GM13977 (cell line): ENCODE measurements at places on chromosomes 6 and 20.

DNA sequence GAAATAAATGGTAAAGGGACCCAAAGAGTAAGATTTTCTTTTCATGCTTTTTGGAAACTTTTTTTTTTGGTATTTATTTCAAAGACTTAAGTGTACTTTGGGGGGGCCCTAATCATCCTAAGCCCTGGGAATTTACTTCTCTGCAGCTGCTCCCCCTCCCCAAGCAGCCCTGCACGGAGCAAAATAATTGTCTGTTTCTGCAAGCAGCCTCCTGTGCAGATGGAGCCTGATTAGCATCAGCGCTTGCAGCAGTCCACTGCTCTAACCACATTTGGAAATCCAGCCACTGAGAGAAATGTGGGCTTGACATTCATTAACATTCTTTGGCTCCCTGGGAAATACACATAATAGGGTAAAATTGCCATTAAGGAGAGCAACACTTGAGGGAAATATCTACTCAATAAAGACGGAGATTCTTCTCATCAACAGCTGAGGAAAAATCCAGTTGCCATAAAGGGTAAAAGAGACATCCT lies 309.2 kb upstream of the MAP3K7 start:
- DNase-seq: no peak

GRCh38 chr20:3970016-3970415 lies 45.3 kb downstream of the RNF24 start:
- no peak for DNase-seq

DNA sequence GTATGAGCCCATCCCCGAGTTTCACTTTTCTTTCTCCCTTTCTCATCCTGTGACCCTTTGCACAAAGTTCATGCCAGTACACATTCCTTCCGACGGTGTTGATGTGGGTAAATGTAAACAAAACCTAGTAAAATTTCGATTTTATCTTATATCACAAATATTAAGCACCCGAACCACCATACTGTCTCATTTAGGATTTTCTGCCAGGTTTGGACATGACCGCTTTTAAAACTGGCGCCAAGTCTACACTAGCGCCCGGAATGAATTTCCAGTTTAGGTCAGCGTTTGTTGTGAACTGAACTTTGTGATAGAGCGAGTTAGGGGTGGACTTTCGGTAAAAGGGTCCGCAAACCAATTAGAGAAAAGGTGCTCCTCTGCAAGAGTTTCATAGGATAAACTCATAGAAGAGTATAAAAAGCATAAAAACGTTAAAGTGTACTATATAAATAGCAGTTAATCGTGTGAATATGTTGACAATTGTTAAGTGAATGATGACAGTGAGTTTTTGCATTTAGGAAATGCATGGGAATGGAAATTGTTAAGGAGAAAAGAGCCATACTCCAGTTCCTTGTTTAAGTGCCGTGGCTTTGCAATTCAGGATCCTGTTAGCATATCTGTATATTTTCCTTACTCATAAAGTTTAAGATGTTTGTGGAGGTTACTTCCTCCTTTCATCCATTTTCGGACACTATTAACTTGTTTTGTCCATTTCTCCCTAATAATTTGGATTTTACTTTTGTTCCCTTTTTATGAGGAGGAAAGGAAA lies 937 bp downstream of the AKAP7 start:
- no peak for DNase-seq

- DNase-seq: peak; percentile 59
These were observed 1.4 kb downstream of the PDE10A start for GRCh38 chr6:165661664-165662025.

DNA sequence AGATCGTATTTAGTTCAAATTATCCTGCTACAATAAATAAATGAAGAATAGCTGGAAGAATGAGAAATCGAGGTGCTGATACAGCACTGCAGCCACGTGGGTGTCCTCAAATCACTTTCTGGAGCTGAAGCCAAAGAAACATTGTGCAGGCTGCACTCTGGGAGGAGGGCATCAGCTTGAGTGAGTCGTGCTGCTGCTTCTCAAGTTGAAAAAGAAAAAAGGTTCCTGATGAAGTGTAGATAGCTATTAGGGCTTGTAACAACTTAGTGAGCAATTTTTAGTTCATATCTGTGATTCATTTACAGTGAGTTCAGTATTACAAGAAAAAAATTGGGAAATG lies 40.5 kb downstream of the DSE start:
- no peak for DNase-seq

- no peak for DNase-seq
These were observed 63.3 kb downstream of the PSMB1 start for GRCh38 chr6:170489836-170490235.

- peak; percentile 16 for DNase-seq
These were observed 195.0 kb downstream of the CD83 start for GRCh38 chr6:14312587-14312986.

DNA sequence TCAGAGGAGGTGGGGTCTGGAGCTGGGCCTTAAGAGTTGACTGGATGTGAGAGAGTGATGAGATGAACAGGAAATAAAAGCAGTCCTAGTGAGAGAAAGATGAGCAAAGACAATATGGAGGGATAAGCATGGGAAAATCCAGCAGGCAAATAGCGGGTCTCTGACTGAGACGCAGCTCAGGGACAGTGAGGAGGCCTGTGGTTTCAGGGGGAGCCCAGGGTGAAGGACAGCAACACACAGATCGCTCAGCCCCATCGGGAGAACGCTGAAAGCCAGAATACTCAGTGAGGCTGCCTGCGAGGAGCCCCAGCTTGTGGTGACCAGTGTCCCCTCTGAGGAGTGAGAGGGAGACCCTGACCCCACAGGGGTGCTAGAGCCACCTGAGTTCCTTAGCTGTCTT lies 16.8 kb upstream of the DCDC2 start:
- no peak for DNase-seq

- DNase-seq: no peak
These were observed 7.0 kb downstream of the BPIFB2 start for GRCh38 chr20:33014336-33015113.

DNA sequence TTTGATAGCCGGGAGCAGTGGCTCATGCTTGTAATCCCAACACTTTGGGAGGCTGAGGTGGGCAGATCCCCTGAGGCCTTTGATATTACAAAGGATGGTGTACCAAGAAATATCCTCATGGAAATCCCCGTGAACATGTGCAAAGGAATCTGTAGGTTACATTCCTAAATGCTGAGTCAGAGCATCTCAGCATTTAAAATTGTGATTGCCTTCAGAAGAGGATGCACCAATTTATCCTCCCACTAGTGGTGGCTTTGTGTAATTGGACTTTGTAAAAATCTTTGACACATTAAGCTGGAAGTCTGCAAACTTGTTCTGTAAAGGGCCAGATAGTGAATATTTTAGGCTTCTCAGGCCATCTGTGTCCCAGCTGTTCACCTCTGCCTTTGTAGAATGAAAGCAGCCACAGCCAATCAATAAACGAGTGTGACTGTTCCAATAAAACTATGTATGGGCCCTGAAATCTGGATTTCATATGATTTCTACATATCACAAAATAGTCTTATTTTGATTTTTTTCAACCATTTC lies 11.8 kb downstream of the TMEM14B start:
- DNase-seq: no peak

DNA sequence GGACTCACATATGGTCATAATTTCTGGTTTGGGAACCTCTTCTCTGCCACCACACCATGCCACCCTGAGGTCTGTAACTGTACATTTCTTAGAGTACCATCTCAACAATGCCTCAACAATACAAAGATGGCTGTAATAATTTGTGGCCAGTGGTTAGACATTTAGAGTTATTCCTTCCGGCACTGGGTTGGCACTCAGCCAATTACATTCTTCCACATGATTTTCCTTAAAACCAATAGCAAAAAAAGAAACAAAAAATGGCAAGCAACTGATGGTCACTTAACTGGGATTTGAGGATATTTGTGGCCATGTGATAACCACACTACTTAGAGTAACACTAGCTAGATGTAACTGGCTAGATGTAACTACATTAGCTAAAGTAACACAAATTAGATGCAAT lies 79.9 kb downstream of the SEL1L2 start:
- DNase-seq: no peak

- no peak for DNase-seq
These were observed 599.4 kb upstream of the CITED2 start for GRCh38 chr6:139973669-139974344.

DNA sequence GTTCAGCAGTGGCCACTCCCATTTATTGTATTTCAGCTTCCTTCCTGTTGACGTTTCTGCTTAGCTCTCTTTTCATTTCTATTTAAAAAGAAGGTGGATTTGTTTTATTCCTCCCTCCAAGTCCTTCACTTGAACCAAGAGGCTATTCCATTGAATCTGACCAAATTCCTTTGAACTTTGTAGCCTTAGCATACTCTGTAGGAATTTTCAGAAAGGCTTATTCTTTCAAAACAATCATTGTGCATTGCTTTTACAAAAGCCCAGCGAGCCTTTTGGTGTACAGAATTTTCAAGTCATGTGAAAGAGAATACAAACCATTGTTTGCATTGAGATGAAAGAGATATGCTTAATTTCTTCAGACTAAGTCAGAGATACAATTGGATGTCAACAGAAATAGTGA lies 151.0 kb upstream of the INSM1 start:
- DNase-seq: no peak

DNA sequence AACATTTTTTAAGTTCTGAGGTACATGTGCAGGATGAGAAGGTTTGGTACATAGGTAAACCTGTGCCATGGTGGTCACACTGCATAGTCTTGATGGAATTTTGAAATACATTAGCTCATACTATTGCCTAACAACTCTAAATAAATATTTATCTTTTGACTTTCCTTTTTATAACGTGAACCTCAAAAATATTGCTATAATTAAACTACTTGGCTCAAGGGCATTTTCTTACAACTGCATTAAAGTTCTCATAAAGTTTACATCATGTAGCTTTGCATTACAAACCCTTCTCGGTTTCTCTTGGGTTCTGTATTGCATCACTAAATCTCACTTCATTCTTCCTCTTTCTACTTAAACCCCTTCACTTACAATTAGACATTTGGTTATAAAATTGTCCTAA lies 636.0 kb upstream of the PTCHD4 start:
- DNase-seq: no peak

- no peak for DNase-seq
These were observed 630.3 kb upstream of the MAN1A1 start for GRCh38 chr6:119979862-119980261.

- no peak for DNase-seq
These were observed 11.0 kb downstream of the SULF2 start for GRCh38 chr20:47774131-47774777.

DNA sequence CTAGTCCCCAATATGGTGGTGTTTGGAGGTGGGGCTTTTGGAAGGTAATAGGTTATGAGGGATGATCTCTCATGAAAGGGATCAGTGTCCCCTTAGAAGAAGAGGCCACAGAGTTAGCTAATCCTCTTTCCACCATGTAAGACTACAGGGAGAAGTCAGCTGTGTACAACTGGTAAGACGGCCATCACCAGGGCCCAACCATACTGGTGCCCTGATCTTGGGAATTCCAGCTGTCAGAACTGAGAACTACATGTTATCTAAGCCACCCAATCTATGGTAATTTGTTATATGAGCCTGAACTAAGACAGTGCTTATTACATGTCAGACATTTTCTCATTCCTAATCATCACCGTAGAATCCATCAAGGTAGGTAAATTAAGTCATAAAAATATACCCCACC lies 77.7 kb upstream of the ZNF217 start:
- DNase-seq: no peak

- DNase-seq: no peak
These were observed 19.0 kb downstream of the TTPAL start for GRCh38 chr20:44494681-44495080.

DNA sequence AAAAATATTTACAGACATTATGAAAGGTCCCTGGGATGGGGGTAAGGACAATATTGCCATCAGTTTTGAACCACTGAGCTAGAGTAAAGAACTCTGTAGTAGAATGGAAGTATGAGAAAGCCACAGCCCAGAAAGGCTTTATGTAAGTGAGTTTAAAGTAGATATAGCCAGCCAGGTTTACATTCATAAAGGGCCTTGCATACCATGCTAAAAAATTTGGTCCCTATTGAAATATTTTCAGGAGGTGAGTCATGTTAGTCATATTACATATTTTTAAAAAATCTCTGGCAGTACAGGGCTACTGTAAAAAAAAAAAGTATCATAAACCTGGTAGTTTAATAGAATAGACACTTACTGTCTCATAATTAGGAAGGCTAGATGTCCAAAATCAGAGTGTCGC lies 3.5 kb downstream of the ZKSCAN8 start:
- no peak for DNase-seq

GRCh38 chr20:50611128-50611810 lies 80.1 kb downstream of the RIPOR3 start:
- DNase-seq: no peak

GRCh38 chr6:133995296-133995695 lies 42.3 kb downstream of the TBPL1 start:
- DNase-seq: no peak

DNA sequence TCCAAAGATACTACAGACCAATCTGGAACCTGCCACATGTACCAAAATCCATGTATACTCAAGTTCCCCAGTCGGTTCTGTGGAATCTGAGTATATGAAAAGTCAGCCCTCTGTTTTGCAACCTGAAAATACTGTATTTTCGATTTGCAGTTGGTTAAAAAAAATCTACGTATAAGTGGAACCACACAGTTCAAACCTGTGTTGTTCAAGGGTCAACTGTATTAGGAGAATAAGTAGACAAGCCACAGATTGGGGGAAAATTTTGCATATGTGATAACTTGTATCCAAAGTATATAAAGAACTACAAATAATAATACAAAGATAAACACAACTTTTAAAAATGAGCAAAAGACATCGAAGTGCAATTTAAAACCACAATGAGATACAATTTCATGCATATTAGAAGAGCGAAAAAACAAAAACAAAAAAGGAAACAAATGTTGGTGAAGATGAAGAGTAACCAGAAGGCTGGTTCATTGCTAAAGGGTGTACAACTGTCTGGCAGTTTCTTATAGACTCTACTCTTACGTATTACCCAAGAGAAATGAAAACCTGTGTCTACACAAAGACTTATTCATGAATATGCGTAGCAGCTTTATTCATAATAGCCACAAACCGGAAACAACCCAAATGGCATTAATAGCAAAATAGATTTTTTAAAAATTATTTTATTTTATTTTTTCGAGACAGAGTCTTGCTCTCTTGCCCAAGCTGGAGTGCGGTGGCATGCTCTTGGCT lies 180.8 kb downstream of the BCAS1 start:
- DNase-seq: no peak

DNA sequence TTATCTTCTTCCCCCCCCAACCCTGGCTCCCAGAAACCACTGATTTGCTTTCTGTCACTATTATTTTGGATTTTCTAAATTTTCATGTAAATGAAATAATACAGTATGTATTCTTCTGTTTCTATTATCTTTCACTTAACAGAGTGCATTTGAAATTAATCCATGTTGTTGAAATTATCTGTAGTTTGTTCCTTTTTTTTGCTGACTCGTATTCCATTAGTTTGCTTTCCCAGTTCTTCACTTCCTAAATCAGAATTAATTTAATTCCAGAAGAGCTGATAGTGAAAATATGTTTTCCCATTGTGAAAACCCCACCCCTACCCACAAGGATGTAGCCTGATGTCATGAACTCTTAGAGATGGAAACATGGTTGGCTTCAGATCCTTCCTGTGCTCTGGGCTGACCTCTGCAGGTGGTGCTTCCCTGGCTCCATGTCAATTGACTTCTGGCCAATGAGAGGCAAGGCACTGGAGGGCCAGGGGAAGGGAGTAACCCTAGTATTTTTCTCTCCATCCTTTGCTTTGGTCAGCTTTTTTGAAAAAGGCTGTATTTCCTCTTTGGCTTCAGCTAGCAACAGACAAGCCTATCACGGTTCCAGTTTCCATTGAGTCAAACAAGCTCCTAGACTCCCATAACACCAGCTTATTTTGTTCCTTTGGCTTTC lies 244.4 kb upstream of the HSF2 start:
- DNase-seq: no peak

GRCh38 chr6:45420083-45420908 lies 42.6 kb upstream of the SUPT3H start:
- peak; percentile 13 for DNase-seq
